ENCODE measurements at places on chromosomes 16 and 17.

DNA sequence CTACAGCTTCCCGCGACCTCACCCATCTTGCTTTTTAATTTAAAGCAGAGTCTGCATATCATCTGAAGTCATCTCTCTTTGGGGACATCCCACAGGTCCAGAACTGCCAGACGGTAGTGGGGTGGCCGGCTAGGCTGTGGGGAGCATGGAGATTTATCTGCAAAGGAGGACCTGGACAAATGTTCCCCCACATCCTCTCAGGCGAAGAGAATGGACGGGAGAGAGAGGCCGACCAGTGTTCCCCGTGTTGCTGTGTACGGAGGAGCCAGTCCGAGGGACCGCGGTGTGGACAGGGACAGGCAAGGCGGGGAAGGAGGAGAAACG, 665 bp upstream of the MT1M start:
- no peak for DNase-seq

- DNase-seq: no peak
Observed at GRCh38 chr17:64327201-64327930, 63.3 kb downstream of the PECAM1 start.

GRCh38 chr17:80935526-80935925, 56.1 kb upstream of the CHMP6 start:
- DNase-seq: no peak

DNA sequence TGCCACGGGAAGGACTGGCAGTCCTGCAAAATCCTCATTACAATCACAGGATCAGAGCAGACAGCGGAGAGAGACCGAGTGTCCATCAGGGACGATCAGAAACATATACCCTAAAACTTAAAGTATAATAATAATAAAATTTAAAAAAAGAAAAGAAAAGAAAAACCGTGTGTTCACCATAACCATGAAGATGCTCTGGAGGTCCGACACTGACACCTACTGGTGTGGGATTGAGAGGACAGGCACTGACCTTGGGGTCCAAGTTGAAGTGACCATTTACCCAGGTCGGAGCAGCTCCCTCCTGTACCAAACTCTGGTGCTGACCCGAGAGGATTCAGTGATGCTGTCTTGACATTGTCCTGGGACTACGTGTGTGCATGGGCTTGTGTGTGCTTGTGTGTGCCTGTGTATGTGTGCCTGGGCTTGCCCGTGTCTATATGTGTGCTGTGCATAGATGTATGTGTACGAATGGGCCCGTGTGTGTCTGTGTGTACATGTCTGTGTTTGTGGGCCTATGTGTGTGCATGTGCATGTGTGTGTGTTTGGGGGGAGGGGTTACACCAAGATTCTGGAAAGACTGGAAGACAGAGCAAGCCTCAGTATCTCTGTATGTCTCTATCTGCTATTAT, 10.0 kb upstream of the CD300LD start:
- DNase-seq: peak; percentile 19

GRCh38 chr16:54633943-54634362, 296.7 kb upstream of the IRX5 start:
- DNase-seq: no peak

DNA sequence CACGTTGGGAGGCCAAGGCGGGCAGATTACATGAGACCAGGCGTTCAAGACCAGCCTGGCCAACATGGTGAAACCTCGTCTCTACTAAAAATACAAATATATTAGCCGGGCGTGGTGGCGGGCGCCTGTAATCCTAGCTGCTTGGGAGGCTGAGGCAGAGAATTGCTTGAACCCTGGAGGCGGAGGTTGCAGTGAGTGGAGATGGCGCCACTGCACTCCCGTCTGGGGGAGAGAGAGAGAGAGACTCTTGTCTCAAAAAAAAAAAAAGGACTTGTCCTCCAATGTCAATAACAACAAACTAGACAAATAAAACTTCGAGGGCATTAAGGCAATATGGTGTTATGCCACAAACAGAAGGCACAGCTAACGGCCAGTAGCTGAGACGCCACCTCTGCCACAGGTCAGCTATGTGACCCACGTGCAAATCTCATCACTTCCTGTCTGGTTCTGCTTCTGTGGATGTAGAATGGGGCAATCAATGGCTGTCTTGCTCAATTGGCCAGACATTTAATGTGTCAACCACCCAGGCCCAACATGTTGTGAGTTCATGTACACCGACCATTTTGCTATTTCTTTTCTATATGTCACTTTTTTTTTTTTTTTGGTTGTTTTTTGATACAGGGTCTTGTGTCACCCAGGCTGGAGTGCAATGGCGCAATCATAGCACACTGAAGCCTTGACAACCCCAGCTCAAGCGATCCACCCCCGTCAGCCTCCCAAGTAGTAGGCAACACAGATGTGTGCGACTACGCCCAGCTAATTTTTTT, 834 bp upstream of the TXNDC11 start:
- peak; percentile 23 for DNase-seq

DNA sequence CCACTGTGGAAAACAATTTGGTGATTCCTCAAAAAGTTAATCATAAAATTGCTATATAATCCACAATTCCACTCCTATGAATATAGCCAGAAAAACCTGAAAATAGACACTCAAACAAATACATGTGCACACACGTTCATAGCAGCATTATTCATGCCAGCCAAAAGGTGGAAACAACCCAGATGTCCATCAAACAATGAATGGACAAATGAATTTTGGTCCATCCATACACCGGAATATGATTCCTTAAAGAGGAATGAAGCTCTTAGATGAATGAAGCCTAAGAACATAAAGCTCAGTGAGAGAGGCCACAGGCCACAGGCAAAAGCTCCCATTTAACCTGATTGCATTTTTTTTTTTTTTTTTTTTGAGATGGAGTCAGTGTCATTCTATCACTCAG, 114.6 kb upstream of the TNRC6C start:
- DNase-seq: no peak

DNA sequence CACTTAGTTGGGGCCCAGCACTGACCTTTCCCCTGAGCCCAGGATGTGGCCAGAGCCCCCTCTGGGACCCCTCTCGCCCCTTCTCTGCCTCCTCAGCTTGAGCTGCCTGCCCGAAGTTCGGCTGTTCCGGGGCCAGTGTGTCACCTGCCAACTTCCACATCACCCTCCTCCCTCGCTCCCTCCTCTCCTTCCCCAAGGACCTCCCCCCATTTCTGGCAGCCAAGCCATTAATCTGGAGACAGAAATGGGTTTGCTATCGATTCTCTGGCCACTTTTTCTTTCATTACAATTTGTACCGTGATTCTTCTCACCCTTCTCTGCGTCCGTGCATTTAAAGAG, 8.8 kb upstream of the ADAM11 start:
- no peak for DNase-seq

DNA sequence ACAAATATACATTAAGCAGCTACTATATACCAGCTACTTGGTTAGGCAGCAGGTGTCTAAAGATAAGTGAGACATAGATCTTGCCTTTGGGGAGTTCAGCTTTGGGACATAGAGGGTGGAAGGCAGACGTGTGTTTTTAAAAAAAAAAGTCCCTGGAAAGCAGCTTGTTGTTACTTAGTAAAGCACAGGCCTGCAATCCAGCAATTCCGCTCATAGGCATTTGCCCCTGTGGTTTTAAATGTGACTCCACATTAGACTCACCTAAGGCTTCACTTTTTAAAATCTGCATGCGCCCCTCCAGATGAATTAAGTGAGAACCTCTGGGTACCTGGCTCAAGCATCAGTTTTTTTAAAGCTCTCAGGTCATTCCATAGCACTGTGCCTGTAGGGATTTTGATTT, 7.2 kb upstream of the MLYCD start:
- DNase-seq: no peak

DNA sequence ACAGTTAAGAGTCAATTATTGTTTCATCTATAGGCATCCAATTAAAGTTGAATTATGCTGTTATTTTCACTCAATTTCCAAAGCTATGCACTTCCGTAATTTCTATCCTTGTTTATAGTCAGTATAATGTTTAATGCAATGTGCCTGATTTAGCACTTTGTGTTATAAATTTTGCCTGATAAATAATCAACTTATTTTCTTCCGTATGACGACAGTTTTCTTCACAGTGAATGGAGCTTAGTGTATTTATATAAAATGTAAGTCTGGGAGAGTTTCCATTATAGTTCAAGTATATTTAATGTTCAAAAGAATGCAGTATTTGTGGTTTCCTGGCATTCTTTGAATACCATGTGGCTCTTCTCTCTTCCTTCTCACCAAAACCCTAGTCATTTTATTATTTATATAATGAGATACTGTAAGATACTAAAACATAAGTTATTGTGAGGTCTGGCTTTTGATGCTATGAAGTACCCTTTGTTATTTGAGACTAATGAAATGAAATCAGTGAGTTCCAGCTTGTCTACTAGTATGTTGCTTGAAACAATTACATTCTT, 240.6 kb downstream of the PRKCA start:
- no peak for DNase-seq

GRCh38 chr17:78953356-78954350, 26.1 kb downstream of the LGALS3BP start:
- no peak for DNase-seq

GRCh38 chr16:24850289-24850938, 4.7 kb downstream of the SLC5A11 start:
- DNase-seq: no peak

GRCh38 chr16:81611721-81612120, 167.1 kb downstream of the CMIP start:
- no peak for DNase-seq

GRCh38 chr16:88747588-88748301, 37.3 kb downstream of the PIEZO1 start:
- DNase-seq: peak; percentile 72

GRCh38 chr16:79372503-79373184, 227.9 kb downstream of the MAF start:
- DNase-seq: no peak

Measured in hematopoietic multipotent progenitor cell treated with erythropoietin and hydrocortisone succinate and interleukin-3 and kit ligand, for 17 days (in vitro differentiated cells).